ENCODE measurements at places on chromosomes 1 and 21. TPM values are rescaled to one million over a fixed set of nuclear protein-coding genes. Genes with fewer than 3 reads are reported as not detected.

GJA8 gene
- not detected for total RNA-seq

ADGRL4 gene
- not detected for total RNA-seq

WRAP73 gene
- 41.8 TPM for total RNA-seq

- no peak overlapping the region for H3K27ac ChIP-seq
- no peak for DNase-seq
- peaks cover 8% of the 10 kb centered on the region for H3K4me1 ChIP-seq
- H3K27me3 ChIP-seq = no peaks in the 10 kb centered on the region
- H3K4me3 ChIP-seq = no peak overlapping the region
Observed at GRCh38 chr1:195709821-195710220, 898.4 kb downstream of the KCNT2 start.

- no peaks in the 10 kb centered on the region for H3K4me1 ChIP-seq
- no peak overlapping the region for H3K27ac ChIP-seq
- H3K27me3 ChIP-seq = no peaks in the 10 kb centered on the region
- H3K4me3 ChIP-seq = no peak overlapping the region
Observed at GRCh38 chr1:27994060-27994459, 34.3 kb downstream of the XKR8 start.

DNA sequence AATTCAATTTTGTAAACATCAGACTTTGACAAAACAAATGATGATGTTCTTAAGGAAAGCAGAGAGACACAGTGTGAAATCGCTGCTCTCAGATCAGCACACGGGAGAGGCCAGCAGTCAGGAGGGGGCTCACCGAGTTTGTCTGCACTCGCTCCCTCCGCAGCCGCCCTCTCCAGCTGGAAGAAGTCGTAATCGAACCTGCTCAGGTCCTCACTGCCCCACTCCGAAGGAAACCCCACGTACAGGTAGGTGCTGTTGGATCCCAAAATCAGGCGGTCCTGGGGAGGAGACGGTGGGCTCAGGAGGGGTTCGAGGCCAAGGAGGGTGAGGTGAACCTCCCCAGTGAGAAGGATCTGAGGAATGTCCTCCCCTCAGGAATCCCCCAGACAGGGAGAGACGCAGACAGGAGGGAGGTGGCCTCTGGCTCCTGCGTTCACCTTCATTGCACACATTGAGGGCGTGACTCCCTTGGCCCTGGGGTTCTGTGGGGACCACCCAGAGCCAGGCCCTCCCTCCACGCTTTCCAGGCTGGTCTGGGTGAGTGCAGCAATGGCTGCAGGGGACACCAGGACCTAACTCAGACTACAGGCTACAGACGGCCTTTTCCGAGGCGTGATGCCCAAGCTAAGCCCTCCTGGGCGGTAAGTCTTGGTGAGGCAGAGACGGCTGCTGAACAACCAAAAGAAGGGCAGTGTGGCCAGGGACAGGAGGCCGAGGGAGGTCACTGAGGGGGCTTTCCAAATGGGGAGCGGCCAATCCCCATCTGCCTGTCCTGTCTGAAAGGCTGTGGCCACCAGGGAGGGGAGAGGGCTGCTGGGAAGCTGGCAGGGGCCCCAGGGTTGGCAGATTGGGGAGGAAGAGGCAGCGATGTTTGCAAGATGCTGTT, 65.5 kb downstream of the SCCPDH start:
- no peak for DNase-seq
- H3K4me3 ChIP-seq = no peak overlapping the region
- no peaks in the 10 kb centered on the region for H3K36me3 ChIP-seq
- no peaks in the 10 kb centered on the region for H3K27me3 ChIP-seq
- no peak overlapping the region for H3K27ac ChIP-seq
